ENCODE measurements at places on chromosomes 3 and 15. TPM values are rescaled to one million over a fixed set of nuclear protein-coding genes. Genes with fewer than 3 reads are reported as not detected.

The GABRA5 gene
- 103 TPM for total RNA-seq

The TNFAIP8L3 gene
- total RNA-seq = 4.4 TPM

The KY gene
- total RNA-seq = not detected

The MME gene
- not detected for total RNA-seq

The EIF4G1 gene
- 278 TPM for total RNA-seq

The FEZF2 gene
- not detected for total RNA-seq

The WDR72 gene
- 7.6 TPM for total RNA-seq

The SCG5 gene
- total RNA-seq = 2.2 TPM

The PCSK6 gene
- 11.9 TPM for total RNA-seq

The PPARG gene
- total RNA-seq = 40.6 TPM

The MYRIP gene
- total RNA-seq = not detected

The POPDC2 gene
- 0.16 TPM for total RNA-seq

The DLEC1 gene
- 0.07 TPM for total RNA-seq

The RARB gene
- total RNA-seq = 6.6 TPM

The BLM gene
- 15.5 TPM for total RNA-seq

The ARRDC4 gene
- 0.31 TPM for total RNA-seq

The FILIP1L gene
- total RNA-seq = 0.08 TPM

The TTC21A gene
- total RNA-seq = 1.7 TPM

The ACOX2 gene
- total RNA-seq = 10.8 TPM

The LIPC gene
- total RNA-seq = 0.16 TPM

The ALDH1L1 gene
- total RNA-seq = 0.19 TPM

The P3H2 gene
- 42.0 TPM for total RNA-seq

The MEGF11 gene
- 0.40 TPM for total RNA-seq

The SLC24A5 gene
- not detected for total RNA-seq

The C2CD4B gene
- not detected for total RNA-seq

The CTXN2 gene
- 0.02 TPM for total RNA-seq

The TIGIT gene
- not detected for total RNA-seq

The REC114 gene
- total RNA-seq = not detected

The CRABP1 gene
- 1.0 TPM for total RNA-seq
